ENCODE measurements at places on chromosomes 3 and 15.

GRCh38 chr3:71487418-71487817 is 96.1 kb downstream of the FOXP1 start:
- DNase-seq, result no peak

DNA sequence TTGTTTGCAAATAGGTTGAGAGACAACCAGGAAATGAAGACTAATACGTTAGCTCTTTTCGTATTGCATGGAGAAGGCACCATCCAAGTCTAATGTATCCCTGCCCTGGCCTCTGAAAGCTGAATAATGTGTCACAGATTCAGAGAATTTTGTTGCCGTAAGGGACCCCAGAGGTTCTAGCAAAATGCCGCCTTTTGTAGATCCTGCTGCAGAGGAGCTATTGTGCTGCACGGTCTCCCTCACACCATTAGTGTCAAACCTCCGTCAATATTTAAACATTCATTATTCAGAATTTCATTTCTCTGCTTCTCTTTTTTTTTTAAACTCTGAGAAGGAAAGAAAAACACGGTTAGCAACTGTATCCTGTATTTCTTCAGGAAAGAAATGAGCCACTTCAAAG is 238.7 kb downstream of the EPHB1 start:
- no peak for DNase-seq

- no peak for DNase-seq
Observed at GRCh38 chr15:101137312-101137940, 114.4 kb downstream of the CHSY1 start.

GRCh38 chr3:112445839-112446238 is 53.4 kb downstream of the BTLA start:
- no peak for DNase-seq

DNA sequence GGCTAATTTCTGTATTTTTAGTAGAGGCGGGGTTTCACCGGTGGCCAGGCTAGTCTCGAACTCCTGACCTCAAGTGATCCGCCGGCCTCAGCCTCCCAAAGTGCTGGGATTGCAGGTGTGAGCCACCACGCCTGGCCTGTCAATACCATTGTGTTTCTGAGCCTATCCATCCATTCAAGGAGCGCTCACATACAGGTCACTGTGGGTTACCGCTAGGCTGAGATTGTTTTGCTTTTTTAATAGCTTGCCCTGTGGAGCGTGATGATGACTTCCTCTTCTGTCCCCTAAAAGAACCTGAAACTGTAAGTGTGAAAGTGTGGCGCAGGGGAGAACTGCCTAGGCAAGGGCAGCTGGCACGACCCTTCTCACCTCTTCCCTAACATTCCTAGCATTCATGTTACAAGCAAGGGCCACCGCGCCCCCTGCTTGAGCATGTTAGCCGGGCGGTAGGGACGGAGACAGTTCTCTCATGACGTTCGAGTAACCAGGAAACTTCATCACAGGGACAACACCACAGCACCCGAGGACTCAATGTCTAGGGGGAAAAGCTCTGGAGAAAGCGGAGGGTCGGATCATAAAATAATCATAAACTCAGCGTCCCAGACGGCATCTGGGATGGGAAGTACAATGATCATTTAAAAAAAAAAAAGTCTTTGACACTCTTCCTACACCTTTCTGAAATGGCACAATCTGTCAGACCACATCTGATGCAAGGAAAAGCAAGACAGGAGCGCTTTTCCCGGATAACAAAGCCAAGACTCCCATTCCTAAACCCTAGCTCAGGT is 790 bp downstream of the LAMP3 start:
- DNase-seq, result no peak

GRCh38 chr3:31785734-31786133 is 195.3 kb downstream of the OSBPL10 start:
- DNase-seq, result no peak

DNA sequence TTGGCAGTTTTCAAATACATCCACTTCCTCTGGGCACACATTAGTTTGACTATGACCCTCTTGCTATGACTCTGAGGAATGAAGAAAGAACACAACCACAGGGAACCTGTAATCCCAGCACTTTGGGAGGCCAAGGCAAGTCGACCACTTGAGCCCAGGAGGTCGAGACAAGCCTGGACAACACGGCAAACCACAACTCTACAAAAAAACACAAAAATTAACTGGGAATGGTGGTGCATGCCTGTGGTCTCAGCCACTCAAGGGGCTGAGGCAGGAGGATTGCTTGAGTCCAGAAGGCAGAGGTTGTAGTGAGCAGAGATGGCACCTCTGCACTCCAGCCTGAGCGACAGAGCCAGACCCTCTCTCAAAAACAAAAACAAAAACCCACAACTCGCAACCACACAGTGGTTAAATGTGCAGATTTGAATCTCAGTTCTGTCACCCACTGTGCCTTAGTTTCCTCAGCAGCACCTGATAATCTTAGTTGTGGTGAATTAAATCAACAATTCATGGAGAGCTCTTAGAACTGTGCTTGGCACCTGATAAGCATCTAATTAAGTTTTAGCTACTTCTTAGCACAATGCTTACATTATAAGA is 65.7 kb downstream of the MYLK start:
- DNase-seq, result no peak

DNA sequence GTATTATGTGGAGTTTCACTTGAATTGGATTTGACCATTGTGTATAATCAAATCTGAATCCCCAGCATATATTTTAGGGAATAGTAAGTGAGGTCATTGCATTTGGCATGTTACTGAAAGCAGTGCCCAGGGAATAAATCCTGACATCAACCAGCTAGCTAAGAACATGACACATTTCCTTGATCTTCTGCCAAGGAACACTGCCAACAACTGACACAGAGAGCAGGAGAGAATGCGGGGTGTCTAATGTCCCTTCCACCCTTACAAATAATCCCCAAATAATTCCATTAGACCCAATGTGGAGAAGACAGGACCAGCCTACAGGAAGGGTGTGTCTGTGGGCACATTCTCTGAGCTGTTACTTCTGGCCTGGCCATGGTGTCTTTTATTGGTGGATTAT is 30.6 kb upstream of the UBE3A start:
- no peak for DNase-seq

GRCh38 chr15:37142371-37142770 is 42.0 kb upstream of the MEIS2 start:
- DNase-seq, result no peak

DNA sequence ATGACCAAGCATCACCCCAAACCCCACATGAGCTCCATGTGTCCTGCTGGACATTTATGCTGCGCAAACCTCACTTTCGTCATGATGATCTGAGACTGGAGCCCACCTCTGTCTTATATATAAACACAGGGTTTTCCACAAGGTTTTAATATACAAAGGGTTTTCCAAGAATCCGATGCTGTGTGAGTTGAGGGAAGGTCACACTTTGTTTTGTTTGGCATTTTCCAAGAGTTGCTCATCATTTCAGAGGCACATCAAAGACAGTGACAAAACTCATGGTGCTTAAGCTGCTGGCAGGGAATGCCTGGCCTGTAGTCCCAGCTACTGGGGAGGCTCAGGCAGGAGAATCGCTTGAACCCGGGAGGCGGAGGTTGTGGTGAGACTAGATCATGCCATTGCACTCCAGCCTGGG is 20.0 kb downstream of the EFCC1 start:
- no peak for DNase-seq

DNA sequence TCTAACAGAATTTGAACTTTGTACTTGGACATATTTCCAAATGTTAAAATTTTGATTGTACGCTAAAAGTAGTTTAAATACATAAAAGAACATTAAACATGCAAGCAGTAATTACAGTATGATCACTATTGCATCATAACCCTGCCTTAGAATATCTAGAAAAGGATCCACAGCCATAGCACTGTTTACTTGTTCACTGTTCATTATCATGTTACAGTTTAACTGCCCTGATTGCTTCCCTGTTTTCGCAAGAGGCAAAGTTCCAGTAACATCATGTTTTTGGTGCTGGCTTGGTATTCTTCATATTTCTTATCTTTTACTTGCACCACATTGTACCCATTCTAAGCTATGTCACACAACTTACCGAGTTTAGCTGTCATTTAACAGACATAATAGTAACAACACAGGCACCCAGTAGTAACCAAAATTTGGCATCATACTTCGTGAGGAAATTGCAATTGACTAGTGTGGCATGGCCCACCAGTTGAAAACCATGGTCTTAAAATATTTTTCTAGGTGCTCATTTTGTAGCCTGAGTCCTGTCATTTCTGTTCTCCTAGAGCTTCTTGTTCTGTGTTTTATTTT is 13.3 kb upstream of the TMEM87A start:
- no peak for DNase-seq

- no peak for DNase-seq
Observed at GRCh38 chr3:61729038-61729634, 167.8 kb downstream of the PTPRG start.
